ENCODE measurements at places on chromosomes 13 and 19.
A peak's percentile ranks its signal among the peaks of the same experiment; 100 is the strongest.

DNA sequence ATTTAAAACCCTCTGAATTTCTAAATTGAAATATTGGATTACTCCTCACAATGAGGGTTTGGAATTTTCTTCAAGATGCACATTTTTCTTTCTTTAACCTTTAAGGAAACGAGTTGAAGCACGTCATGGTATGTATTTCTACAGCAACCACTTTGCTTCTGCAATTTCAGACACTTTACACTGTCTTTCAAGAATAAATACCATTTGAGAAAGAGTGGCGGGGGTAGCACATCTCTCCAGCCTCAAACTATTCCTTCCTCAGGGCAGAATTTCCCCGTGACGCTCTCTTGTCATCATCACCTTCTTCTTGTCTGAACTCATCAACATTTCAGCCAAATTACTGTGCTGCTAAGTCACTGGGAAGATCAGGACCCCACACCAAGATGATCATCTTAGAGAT is 1073.4 kb downstream of the EFNB2 start:
- DNase-seq, result peak; percentile 19

DNA sequence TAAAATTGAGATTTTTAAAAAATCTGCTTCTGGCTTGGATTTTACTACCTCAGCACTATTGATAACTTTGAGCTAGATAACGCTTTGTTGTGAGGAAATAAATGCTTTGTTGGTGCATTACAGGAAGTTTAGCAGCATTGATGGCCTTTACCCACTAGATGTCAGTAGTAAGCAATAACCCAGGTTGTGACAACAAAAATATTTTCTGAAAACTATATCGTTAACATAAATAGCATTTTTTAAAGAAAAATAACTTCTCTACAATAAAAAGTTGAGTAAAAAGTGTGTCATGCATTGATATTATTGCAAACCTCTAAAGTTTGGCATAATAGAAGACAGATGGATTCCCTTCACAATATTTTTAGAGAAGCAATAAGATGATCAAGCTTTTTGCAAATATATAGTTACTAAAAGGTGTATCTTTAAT is 1246.5 kb downstream of the UQCRFS1 start:
- peak; percentile 25 for DNase-seq

- no peak for DNase-seq
Observed at GRCh38 chr13:112572366-112572765, 15.6 kb downstream of the TUBGCP3 start.

DNA sequence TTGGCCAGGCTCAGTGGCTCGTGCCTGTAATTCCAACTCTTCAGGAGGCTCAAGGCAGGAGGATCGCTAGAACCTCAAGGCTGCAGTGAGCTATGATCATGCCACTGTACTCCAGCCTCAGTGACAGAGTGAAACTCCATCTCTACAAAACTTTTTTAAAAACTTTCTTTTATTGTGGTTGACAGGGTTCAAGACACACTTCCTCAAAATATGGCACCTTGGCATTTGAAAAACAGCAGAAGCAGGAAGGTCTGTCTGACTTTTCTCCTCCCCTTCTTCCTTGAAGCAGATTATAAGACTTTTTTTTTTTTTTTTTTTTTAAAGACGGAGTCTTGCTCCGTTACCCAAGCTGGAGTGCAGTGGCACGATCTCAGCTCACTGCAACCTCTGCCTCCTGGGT is 100.3 kb downstream of the TM9SF2 start:
- DNase-seq, result no peak

DNA sequence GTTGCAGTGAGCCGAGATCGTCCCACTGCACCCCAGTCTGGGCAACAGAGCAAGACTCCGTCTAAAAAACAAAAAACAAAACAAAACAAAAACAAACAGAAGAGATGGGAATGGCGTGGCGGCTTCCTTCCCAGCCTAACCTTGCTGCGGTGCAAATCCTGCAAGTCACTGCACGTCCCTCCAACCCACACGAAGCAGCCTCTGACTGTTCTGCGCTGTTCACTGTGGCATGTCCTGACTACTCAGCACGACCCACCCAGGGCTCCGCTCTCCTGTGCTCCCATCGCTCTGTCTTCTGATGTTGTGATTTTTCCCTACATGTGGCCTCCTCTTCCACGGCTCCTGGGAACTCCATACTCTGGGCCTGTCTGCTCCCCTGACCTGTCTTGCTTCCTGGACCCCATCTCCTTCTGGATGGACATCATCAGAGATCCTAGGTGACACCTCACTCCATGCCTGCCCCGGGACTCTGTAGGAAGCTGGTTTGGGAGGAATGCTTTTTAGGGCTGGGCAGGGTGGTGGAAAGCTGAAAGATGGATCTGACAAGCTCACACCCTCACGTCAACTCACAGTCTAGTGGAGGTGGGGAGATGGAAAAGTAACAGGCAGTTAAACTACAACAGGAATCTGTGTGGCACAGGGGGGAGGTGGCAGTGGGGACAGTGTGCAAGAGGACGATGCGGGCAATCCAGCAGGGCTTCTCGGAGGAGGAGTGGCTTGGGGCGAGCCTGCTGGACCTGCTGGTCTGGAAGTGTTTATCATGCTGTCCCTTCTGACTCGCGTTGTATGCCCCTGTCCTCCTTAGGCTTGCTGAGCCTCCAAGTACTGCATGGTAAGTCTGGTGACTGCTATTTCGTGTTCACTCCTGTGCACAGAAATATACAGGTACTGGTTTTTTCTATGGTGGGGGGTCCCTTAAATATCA is 18.8 kb downstream of the ZSCAN5A start:
- no peak for DNase-seq

Data from mesendoderm (in vitro differentiated cells).